Small intestine (tissue), 16 donors: ENCODE measurements at places on chromosomes 12 and 14.

- DNase-seq: no peak
Measured at GRCh38 chr14:90587252-90587910, 190.6 kb downstream of the CALM1 start.

DNA sequence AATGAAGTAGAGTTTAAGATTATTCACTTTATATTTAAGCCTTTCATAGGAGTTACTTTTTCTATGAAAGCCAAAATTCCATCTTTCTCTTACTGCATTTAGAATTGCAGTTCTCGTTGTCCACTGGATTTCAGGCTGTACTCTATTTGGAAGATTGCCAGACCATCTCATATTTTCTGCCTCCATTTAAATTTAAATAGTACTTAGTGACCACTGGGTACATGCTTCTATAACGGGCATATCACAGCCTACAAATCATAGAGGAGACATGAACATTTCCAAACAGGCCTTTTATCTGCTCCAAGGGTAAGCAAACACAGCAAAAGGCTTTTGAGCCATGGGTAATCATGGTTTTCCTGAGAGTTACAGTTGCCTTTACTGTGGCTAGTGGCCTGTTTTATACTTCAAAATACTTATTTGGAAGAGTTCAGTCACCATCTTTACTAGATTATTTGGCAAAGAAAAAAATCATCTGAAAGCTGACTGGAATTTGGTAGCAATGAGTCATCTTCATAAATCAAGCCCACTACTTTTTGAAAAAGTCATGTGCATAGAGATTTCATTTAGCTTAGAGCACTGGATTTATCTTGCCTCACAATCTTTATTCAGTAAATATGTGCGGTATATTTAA, 15.7 kb downstream of the ANO6 start:
- DNase-seq: no peak

DNA sequence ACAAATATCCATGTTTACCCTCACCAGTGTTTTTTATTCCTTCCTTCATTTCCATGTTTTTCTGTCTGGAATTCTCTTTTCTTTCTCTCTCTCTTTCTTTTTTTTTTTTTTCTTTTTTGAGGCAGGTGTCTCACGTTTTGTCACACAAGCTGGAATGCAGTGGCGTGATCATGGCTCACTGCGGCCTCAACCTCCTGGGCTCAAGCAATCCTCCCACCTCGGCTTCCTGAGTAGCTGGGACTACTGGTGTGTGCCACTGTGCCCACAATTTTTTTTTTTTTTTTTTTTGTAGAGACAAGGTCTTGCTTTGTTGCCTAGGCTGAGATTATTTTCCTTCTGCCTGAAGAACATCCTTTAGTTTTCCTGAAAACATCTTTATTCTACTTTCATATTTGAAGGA, 15.0 kb upstream of the AMIGO2 start:
- no peak for DNase-seq

- DNase-seq: peak; percentile 79
Measured at GRCh38 chr12:123389560-123390351, 5.8 kb downstream of the KMT5A start.

- no peak for DNase-seq
Measured at GRCh38 chr12:7497661-7498060, 5.9 kb downstream of the CD163 start.

DNA sequence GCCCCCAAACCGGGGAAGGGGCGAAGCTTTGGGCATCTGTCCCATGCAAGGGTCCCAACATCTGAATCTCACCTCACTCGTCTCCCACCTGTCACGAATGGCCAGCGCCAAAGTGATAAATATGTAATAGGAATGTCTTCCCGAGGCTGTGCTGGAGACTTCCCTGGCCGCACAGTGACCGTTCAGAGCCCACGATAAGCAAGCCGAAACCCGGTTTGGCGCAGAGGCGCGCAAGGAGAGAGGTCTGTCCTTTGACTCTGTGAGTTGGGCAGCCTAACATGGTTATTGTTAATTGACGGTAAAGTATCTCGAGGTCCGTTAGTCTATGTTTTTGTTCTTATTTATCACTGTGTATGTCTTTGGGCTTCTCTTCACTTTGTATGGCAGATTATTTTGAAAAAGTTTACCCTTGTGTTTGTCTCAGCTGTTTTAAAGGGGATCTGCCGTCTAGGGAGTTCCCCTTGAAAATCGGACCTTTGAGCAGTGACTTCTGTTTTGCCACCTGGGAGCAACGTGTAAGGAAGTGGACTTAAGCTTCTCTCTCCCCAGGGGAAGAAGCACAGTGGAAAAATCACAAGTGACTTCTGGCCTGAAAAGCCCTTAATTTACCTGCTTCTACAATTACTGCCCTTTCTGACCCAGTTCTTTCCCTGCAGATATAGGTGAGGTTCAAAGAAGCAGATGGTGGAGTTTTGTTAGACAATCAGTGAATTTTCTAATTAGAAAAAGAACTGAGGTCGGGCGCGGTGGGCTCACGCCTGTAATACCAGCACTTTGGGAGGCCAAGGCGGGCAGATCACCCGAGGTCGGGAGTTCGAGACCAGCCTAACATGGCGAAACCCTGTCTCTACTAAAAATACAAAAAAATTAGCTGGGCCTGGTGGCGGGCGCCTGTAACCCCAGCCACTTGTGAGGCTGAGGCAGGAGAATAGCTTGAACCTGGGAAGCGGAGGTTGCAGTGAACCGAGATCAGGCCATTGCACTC, 1.1 kb upstream of the TM9SF1 start:
- DNase-seq: peak; percentile 72

- no peak for DNase-seq
Measured at GRCh38 chr12:124930586-124930985, 16.1 kb upstream of the UBC start.

DNA sequence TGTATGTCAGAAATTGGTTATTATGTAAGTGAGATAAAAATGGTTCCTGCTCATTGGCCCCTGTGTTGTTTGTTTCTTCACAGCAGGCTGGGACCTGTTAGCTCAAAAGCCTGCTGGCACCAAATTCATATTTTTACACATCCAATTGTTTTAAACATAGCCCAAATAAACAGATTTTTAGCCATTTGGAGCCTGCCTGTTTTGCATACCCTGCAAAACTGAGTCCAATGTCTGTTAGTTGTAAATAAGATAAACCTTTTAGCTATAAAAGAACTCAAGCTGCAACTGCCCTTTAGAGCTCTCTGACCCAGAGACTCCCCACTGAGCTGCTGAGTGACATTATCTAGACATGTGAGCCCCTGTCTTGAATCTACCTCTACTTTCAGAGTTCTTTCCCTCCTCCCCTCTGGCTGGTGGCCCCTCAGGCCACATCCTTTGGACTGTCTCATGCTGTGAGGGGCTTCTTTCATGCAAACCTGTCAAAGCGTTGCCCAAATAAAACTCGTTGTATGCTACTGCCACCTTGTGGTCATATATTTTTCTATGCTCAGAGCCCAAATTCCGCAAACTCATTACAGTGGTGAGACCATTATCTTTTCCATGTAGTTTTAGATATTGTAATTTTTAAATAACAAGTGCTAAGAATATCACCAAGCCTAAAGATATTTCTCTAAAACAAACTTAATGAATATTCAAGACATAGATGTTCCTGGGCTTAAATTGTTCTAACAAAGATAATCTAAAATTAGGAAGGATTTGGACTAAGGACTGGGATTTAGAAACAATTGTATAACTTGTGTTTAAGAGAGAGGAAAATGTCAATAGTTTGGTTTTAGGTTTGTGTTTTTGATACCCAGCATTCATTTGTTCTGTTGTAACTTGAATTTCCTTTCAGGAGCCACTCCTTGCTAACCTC, 337.9 kb downstream of the AACS start:
- DNase-seq: peak; percentile 23

- DNase-seq: no peak
Measured at GRCh38 chr14:28742171-28742846, 24.3 kb upstream of the FOXG1 start.

- no peak for DNase-seq
Measured at GRCh38 chr14:60085085-60085484, 6.6 kb upstream of the PCNX4 start.

DNA sequence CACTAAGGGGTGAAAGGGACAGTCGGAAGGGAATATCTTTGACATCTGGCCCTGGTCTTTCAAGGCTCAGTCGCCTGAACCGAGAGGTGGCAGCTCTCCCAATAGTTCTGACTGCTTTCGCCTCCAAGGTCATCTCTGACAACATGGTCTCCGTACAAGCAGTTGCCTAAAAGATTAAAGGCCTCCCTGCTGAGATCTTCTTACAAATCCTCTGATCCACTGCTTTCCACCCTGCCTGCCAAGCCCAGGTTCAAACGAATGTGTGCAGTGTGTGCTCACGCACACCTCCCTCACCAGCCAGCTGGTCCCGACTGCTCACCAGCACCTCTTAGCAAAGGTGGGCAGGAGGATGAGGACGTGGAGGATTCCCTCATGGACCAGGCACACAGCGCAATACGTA, 10.4 kb downstream of the B4GALNT3 start:
- no peak for DNase-seq

- DNase-seq: no peak
Measured at GRCh38 chr14:67852926-67853604, 33.5 kb downstream of the RAD51B start.

DNA sequence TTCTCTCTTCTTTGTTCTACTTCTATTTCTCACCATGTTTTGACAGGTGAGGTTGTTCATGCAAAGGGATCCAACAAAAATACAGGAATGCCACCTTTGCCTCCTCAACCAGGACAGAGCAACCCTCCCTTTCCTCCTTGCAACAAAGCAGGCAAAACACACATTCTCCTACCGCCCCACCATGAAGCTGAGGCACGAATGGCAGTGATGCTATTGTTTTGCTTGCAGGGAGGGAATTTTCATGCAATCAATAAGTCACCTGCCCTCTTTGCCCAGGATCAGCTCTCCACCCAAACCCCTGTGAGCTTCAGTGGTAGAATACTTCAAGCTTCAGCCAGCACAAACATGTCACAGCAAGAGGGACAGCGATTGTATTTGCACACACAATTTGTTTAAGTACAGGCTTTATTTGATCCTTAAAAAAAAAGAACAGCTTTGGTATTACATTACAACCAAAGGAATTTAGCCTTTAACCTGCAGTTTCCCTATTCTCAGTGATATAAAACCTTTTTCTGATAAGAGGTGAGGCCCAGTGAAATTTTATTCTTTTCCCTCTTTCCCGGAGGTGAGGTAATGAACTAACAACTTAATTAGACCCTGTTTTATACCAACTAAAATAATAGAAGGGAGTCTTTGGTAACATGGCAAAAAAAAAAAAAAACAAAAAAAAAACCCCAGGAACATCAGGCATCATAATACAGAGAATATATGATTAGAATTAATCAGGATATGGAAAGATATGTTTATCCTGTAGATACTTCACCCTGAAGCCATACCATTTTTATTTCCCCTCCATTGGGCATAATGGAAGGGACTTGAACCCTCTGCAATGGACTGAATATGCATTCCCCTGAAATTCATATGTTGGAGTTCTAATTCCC, 87.0 kb upstream of the EEA1 start:
- peak; percentile 21 for DNase-seq

DNA sequence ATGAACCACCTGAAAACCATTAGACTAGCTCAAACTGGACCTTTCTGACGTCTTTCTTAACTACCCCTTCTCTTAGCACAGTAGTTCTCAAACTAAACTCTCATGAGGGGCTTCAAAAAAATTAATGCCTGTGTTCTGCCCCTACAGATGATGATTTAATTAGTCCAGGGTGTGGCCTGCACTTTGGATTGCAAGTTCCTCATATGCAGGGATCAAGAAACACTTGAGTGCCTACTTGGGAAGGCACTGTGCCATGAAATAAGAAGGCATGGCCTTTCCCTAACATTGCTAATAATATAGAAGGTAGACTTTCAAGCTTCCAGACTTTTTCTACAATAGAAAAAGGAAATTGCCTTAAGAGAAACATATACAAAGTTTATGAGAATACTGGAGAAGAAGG, 22.8 kb upstream of the KLHDC2 start:
- peak; percentile 58 for DNase-seq

GRCh38 chr14:72535485-72535884, 358.4 kb downstream of the DPF3 start:
- DNase-seq: no peak

GRCh38 chr14:100322138-100322957, 791 bp upstream of the SLC25A47 start:
- DNase-seq: no peak

GRCh38 chr12:117850048-117850447, 118.7 kb downstream of the KSR2 start:
- DNase-seq: peak; percentile 15

GRCh38 chr12:106790020-106790419, 15.5 kb downstream of the RIC8B start:
- no peak for DNase-seq

DNA sequence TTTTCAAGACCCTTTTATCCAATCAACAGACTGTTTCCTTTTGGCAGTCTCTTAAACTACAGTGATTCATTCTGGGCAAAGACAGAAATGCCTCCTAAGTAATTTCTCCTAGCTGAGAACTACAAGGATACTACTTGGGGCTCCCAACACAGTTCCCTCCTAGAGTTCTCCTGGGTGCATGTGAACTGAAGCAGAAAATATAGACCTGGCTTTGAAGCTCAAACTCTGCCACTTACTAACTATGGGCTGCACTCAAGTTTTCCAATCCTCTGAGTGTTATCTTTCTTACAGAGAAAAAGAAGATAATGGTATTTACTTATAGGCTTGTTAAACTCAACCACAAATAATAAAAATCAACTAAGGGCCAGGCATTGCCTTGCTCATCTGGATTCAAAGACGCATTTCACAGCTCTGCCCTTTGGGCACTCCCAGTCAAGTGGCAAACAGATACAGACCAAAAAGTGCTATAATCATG, 97.6 kb downstream of the EFCAB11 start:
- peak; percentile 66 for DNase-seq

DNA sequence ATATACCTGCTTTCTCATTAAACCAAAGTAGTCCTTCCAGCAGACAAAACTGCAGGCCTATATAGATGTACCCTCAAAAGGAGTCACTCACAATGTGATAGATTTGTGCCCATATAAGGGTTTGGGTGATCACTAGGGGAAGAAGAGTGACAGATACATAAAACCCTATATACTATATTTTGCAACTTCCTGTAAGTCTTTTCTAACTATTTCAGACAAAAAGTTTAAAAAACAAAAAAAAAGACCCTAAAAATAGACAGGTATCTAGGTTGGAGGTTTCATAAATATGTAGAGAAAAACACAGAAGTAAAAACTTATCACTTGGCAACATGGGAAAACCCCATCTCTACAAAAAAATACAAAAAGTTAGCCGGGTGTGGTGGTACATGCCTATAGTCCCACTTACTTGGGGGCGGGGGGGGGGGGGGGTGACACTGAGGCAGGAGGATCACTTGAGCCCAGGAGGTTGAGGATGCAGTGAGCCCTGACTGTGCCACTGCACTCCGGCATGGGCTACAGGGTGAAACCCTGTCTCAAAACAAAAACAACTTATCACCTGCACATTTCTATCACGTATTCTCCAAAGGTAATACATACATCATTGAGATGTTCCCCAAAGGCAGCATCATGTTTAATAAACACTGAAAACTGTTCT, 2.9 kb downstream of the VCPKMT start:
- DNase-seq: no peak
